ENCODE measurements at places on chromosomes 16 and 17. TPM values are rescaled to one million over a fixed set of nuclear protein-coding genes. Genes with fewer than 3 reads are reported as not detected.

Gene LRRC36
- 0.51 TPM for total RNA-seq

Gene STX1B
- 1.3 TPM for total RNA-seq

DNA sequence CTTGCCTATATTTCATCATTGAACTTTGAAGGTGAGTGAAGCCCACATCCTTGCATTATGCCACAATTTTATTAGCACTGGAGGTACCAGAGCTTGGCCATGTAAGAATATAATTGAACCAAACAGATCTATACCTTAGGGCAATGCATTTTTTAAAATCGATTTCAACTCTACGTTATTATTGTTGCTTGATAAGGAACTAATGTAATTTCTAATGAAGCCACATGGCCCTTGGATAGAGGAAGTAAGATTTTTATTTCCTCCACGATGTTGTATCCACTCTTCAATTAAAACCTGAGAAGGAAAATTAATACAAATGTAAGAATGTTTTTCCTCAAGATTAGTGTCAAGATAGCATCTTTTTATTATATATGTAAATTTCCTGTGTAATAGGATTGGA, 370.0 kb upstream of the EEF2KMT start:
- no peaks in the 10 kb centered on the region for H3K4me1 ChIP-seq
- no peak overlapping the region for H3K4me3 ChIP-seq
- H3K27ac ChIP-seq, result no peak overlapping the region
- H3K27me3 ChIP-seq, result peaks cover 12% of the 10 kb centered on the region

- no peak for DNase-seq
- no peak overlapping the region for H3K4me3 ChIP-seq
- H3K27me3 ChIP-seq, result peaks cover 12% of the 10 kb centered on the region
- H3K4me1 ChIP-seq, result no peaks in the 10 kb centered on the region
These were observed 8.7 kb upstream of the PYY start for GRCh38 chr17:43962479-43962878.

- peaks cover 5% of the 10 kb centered on the region for H3K4me1 ChIP-seq
- no peak overlapping the region for H3K4me3 ChIP-seq
- H3K27ac ChIP-seq, result no peak overlapping the region
- DNase-seq, result no peak
- H3K36me3 ChIP-seq, result peaks cover 5% of the 10 kb centered on the region
- no peaks in the 10 kb centered on the region for H3K27me3 ChIP-seq
These were observed 10.1 kb upstream of the MRPL38 start for GRCh38 chr17:75914643-75915267.

Measured in activated CD4-positive, alpha-beta T cell treated with anti-CD3 and anti-CD28 coated beads for 36 hours (primary cell).